ENCODE measurements at places on chromosomes 7 and 10.

GRCh38 chr7:99170730-99171074 lies 26.8 kb upstream of the SMURF1 start:
- DNase-seq, result no peak

- DNase-seq, result no peak
Measured at GRCh38 chr7:2295936-2296620, 18.2 kb downstream of the SNX8 start.

- no peak for DNase-seq
Measured at GRCh38 chr10:29635711-29636144, 957 bp upstream of the SVIL start.

GRCh38 chr10:101297901-101298486 lies 56.0 kb upstream of the BTRC start:
- peak; percentile 29 for DNase-seq

DNA sequence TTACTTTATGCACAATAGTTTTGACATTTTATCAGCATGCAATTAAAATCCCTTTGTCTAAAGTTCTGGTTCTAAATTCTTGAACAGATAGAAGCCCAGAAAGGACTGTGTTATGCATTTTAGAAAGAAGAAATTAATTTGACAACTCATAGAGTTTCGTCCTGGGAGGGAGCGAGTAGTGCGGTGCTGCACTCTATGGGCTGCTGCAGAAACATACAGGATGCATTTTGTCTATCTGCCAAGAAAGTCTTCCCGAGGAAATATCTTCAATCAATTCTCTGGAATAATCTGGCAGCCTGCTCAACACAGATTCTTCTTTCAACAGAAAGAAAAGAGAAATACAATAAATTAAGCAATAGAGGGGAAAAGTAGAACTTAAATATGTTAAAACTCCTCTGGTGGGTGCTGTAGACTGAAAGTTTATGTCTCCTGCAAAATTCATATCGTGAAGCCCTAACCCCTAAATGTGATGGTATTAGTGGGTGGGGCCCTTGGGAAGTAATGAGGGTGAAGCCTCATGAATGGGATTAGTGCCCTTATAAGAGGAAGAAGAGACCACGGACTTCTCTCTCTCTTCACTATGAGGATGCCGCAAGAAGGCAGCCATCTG lies 39.0 kb upstream of the IFRD1 start:
- DNase-seq, result no peak

DNA sequence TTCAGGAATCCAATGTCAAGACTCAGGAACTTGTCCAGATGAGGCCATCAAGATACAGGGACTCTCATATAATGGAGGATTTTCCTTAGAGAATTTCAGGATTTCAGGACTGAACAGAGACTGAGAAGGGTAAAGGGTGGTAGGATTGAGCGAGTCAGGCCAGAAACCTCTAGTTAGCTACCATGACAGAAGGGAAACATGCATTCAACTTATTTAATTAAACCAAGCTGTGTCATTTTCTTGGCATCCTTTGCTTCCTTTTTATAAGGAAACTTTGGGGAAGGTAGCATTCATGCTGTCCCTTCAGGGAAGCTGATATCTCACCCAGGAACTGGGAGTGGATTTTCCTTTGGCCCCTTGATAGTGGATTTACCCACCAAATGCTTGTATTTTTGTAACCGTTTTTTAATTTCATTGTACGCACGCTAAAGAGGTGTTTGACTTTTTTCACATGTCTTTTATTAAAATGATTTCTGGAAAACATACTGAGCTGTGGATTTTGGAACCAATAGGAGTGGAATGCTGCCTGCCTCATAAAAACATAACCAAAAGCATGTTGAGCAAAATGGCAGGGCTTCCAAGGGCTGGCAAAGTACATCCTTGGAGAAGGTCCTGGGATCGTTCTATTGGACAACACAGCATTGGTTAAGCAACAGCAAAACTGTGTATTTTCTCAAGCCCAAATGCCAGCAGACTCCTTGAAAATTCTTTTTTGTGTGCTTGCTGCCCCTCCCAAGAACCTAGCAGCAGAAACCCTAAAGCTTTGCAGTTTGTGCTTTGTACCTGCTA lies 104.5 kb downstream of the CXCL12 start:
- no peak for DNase-seq

- no peak for DNase-seq
Measured at GRCh38 chr10:93505075-93505474, 8.7 kb downstream of the CEP55 start.
